Ovary (tissue), 10 donors: ENCODE measurements at places on chromosomes 4 and X. TPM values are rescaled to one million over a fixed set of nuclear protein-coding genes. Genes with fewer than 3 reads are reported as not detected.

Gene SHROOM2
- 16.8 TPM for total RNA-seq

Gene MAGEA6
- not detected for total RNA-seq

Gene PPP1R2C
- not detected for total RNA-seq

Gene CT47A7
- not detected for total RNA-seq

Gene ACE2
- total RNA-seq = 7.2 TPM

DNA sequence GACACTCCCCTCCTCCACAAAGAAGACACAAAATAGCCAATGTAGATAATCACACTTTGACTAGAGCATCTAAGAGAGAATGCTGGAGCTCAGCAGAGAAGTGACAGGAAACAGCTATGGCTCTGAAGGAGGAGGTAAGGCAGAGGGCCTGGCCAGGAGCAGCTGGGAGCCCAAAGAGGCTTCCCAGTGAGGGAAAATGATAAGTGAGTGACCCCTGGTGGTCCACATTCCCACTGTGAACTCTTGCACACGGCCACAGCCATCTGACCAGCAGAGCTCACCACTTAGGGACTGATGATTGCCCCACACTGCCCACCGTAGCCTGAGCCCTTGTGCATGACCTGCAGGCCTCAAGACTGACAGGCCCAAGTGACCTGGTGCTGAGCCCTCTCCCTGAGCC, 162.7 kb upstream of the GALNTL6 start:
- no peak overlapping the region for H3K27ac ChIP-seq
- H3K27me3 ChIP-seq = no peaks in the 10 kb centered on the region
- no peak for DNase-seq
- H3K4me3 ChIP-seq = no peak overlapping the region

- no peak overlapping the region for H3K4me3 ChIP-seq
- H3K27me3 ChIP-seq = no peaks in the 10 kb centered on the region
- DNase-seq = no peak
- H3K27ac ChIP-seq = no peak overlapping the region
- no peaks in the 10 kb centered on the region for H3K4me1 ChIP-seq
Measured at GRCh38 chr4:86554646-86555045, 39.5 kb upstream of the PTPN13 start.

DNA sequence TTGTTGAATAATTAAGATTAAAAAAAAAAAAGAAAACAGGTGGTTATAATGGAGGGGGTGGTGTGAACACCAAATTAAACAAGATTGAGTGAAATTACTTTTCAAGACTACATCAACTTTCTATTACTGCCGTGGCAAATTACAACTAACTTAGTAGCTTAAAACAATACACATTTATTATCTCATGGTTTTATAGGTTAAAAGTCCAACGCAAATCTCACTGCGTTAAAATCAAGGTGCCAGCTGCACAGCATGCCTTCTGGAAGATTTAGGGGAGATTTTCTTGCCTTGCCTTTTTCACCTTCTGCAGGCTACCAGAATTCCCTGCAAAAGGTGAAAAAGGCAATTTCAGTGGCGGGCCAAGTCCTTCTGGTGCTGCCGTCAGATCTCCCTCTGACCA, 58.5 kb downstream of the ATXN3L start:
- H3K4me3 ChIP-seq = no peak overlapping the region
- H3K4me1 ChIP-seq = no peaks in the 10 kb centered on the region
- no peak overlapping the region for H3K27ac ChIP-seq
- H3K27me3 ChIP-seq = no peaks in the 10 kb centered on the region

- H3K36me3 ChIP-seq = no peaks in the 10 kb centered on the region
- no peaks in the 10 kb centered on the region for H3K27me3 ChIP-seq
- peaks cover 2% of the 10 kb centered on the region for H3K4me1 ChIP-seq
- peak; percentile 86 for DNase-seq
Measured at GRCh38 chr4:140152013-140152703, 1.8 kb downstream of the MAML3 start.

DNA sequence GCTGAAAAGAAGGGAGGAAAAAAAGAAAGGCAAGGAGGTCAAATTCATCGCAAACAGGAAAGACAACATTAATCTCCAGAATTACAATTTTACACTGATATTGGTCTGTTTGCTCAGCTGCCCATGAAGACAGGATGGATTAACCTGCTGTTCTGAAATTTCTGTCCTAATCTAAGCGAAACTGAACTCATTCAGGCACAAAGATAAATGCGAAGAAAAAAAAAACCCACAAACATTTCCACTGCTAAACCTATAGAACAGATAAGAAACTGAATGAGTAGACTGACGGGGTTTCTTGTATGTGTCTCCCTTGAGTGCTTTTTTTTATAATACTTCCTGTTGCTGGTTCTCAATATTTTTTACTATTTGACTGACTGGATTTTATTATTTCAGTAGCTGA, 251.8 kb upstream of the FTHL17 start:
- DNase-seq = no peak
- no peak overlapping the region for H3K27ac ChIP-seq
- no peaks in the 10 kb centered on the region for H3K4me1 ChIP-seq
- H3K36me3 ChIP-seq = no peaks in the 10 kb centered on the region
- no peaks in the 10 kb centered on the region for H3K27me3 ChIP-seq
- H3K4me3 ChIP-seq = no peak overlapping the region

- no peaks in the 10 kb centered on the region for H3K36me3 ChIP-seq
- no peak overlapping the region for H3K4me3 ChIP-seq
- peaks cover 3% of the 10 kb centered on the region for H3K4me1 ChIP-seq
- no peak for DNase-seq
- H3K27me3 ChIP-seq = no peaks in the 10 kb centered on the region
Measured at GRCh38 chr4:26836539-26836938, 24.1 kb upstream of the STIM2 start.

DNA sequence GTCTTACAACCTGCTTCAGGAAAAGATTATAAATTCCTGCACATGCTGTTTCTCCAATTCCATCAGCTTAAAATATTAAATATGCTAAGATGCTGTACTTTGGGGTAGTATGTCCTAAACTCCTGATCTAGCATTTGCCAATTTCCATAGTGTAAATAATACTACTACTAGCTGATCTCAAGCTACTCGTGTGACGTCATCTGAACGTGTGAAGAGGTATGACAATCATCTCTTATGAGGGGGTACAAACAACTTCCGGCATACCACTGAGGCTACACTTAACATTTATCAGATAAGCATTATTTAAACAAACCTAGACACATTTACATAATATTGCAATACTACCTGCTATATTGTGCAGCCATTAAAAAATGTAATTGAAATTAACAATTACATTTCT, 52.4 kb upstream of the APELA start:
- H3K4me3 ChIP-seq = no peak overlapping the region
- H3K4me1 ChIP-seq = no peaks in the 10 kb centered on the region
- no peak overlapping the region for H3K27ac ChIP-seq

DNA sequence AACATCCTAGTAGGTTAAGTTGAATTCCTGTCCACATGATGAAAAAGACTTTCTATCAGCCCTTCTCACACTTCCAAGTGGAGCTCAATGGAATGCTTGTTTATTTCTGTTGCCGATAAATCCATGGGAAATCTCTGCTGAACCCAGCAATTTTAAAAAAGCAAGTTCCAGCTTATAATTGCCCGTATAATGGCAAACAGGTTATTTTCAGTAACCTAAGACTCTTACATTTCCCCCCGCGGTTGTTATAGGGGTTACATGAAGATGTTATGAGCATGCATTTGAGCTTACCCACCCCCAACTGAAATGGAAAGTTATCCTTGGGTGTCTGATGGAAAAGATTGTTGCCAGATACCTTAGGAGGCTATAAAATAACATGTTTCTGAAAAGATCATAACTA, 136.2 kb downstream of the PALLD start:
- no peaks in the 10 kb centered on the region for H3K36me3 ChIP-seq
- H3K4me1 ChIP-seq = peaks cover 7% of the 10 kb centered on the region
- peak overlapping the region; percentile 63 for H3K4me3 ChIP-seq
- no peak for DNase-seq
- H3K27me3 ChIP-seq = no peaks in the 10 kb centered on the region

DNA sequence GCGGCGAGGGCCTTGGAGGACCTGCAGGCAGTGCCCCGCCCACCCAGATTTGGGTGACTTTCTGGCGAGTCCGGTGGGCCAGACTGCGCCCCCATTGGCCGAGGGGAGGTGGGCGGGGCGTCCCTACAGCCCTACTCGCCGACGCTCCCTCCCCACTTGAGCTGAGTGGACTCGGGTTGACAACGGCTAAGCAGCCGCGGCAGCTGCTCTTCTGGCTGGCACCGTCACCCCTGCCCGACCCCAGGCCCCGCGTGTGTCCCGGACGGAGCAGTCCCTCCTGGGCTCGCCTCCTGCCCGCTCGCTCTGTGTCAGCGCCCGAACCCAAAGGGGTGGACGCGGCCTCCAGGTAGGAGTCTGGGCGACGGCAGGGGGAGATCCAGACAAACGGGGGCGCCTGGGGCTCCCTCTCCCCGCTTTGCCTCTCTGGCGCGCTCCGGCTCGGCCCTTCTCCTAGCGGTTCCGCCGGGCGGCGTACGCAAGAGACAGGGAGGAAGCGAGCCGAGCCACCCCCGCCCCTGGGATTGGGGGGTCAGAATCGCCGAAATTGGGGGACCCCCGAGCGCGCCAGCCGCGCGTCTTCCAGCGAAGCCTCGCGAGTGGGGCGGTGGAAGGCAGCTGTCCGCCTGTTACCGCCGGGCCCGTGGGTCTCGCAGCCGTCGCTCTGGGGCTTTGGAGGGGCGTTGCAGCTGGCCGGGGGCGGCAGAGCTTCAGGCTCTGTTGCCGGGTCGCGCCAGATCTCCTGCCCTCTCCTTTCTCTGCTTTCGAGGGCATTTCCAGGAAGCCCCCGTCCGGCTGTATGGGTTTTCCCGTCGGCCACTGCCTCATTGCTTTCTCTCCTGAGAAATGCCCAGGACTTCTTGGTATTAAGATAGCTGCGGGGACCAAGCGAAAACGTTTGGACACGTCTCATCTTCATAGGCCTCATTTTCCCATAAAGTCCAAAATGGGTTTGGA, 46.3 kb downstream of the STARD8 start:
- H3K27ac ChIP-seq = no peak overlapping the region
- no peaks in the 10 kb centered on the region for H3K36me3 ChIP-seq
- no peaks in the 10 kb centered on the region for H3K27me3 ChIP-seq
- peak overlapping the region; percentile 40 for H3K4me3 ChIP-seq
- peak; percentile 72 for DNase-seq
